Brain pericyte (primary cell): ENCODE measurements at places on chromosomes 6 and 20.

DNA sequence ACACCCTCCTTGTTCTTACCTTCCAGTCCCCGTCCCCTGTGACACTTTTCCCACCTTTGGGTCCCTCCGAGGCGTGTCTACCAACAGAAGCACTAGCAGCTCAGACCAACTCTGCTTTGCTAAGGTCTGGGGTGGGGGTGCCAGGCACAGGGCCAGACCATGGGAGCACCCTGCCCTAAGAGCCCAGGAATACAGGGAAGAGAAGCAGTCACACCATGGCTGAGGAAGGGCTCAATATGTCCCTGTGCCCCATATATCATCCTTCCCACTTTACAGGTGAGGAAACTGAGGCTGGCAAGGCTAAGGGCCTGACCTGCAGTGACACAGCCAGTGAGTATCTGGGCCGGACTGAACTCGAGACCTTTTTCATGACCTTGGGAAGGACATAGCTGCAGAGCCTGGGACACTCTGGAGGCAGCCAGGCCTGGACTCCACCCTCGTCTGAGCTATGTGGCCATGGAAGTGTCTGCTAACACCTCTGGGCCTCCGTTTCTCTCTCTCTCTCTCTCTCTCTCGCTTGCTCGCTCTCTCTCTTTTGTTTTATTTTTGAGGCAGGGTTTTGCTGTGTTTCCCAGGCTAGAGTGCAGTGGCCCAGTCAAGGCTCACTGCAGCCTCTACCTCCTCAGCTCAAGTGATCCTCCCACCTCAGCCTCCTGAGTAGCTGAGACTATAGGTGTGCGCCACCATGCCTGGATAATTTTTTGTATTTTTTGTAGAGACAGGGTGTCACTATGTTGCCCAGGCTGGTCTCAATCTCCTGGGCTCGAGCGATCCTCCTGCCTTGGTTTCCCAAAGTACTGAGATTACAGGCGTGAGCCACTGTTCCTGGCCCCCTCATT lies 156.7 kb downstream of the GRM4 start:
- DNase-seq: no peak

GRCh38 chr6:46217671-46218131 lies 46.9 kb upstream of the ENPP5 start:
- no peak for DNase-seq

GRCh38 chr20:33466303-33466646 lies 22.7 kb upstream of the SNTA1 start:
- DNase-seq: no peak

GRCh38 chr6:296151-297122 lies 4.2 kb downstream of the DUSP22 start:
- no peak for DNase-seq
